Vagina (tissue), 2 donors: ENCODE measurements at places on chromosomes 4 and X.
A peak's percentile ranks its signal among the peaks of the same experiment; 100 is the strongest.

DNA sequence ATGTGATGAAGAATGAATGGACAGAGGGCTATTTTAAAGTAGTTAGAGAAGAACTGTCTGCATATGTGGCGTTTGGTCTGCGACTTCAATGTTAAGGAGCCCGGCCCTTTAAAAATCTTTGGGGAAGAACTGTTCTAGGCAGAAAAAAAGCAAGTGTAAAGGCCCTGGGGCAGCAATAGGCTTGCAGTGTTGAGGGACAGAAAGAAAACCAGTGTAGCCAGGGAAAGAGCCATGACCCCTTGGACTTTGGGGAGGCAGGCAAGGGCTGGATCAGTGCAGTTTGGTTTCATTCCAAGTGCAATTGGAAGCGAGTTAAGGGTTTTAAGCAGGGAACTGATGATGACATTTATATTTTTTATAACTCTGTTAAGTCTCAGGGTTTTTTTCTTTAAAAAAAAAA lies 7.9 kb downstream of the GLA start:
- DNase-seq: no peak

GRCh38 chr4:106583567-106583966 lies 215.0 kb upstream of the GIMD1 start:
- no peak for DNase-seq

DNA sequence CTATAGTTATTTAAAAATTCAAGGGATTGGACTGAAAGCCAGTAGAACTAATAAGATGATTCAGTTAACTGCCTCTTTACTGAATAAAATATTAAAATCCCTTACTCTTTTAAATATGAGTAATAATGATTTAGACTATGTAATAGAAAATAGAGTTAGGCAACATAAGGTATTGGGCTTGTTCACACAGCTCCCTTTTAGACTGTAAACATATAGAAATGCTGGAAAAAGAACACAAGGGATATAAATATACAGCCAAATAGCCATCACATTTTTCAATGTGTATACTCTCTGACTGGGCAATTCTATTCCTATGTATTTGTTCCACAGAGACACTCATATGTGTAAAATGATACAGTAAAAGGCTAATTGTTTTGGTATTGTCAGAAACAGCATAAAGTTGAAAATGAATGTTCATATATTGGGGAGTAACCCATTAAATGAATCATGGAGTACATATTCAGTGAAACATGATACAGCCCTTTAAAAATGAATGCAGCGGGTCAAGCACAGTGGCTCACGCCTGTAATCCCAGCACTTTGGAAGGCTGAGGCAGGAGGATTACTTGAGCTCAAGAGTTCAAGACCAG lies 129.8 kb downstream of the TBC1D19 start:
- DNase-seq: no peak

DNA sequence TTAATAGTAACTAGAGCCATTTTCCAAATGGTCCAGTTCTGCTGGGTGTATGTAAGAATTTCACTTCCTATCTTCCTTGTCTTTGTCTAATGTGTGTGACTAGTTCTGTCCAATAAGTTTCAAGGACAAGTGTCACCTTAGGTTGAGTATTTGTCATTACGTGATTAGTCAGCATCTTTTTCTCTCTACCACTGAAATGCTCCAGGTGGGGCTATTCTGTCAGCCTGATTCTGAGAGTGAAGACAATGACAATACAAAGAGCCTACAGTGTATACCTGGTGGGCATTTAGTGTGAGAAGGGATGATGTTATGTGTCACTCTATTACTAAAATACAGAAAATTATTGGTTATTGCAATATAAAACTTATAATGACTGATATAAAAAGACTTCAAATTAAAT lies 876.3 kb downstream of the C4orf33 start:
- no peak for DNase-seq

- DNase-seq: no peak
Measured at GRCh38 chr4:23887989-23888388, 1.9 kb downstream of the PPARGC1A start.

DNA sequence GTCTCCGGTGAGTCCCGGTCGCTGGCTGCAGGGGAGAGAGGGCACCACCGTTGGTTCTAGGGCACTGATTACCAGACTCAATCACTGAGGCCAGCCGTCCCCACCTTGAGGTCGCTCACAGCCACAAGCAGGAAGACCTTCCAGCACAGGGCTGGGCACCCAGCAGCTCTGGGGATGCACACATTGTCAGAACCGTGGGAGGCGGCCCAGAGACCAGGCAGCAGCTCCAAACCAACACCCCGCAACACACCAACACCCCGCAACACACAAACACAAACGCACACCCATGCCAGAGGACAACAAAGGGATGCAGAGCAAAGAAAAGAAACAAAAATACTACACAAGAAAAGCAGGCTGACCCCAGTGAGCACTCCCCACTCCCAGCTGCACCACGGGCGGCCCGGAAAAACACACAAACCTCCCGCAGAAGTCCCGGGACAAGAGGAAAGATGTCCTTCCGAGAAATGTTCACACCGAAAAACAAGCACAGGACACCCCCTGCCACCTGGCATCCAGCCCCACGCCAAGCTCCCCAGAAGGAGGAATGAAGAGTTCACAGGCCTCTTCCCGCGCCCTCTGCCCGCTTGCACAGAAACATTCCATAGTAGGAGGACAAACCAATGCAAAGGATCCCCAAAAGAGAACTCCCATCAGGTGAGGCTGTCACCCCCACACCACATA lies 3.2 kb downstream of the HMX1 start:
- no peak for DNase-seq

DNA sequence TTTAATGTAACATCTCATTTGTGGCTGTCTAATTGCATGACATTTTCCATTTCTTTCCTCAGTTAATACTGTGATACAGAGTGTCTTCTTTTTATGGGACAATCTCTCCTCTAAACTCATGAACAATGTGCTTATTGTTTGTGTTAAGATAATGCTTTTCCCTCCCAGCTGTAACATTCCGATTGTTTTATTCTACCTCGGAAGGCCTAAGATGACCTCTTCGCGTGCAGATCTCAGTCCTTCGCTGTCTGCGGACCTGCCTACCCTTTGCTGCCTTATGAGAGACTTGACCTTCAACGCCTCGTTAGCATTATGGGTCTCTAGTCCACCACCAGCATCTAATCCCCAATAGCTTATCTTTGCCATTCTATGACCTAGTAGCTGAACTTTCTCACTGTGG lies 29.8 kb upstream of the ZFP42 start:
- no peak for DNase-seq

DNA sequence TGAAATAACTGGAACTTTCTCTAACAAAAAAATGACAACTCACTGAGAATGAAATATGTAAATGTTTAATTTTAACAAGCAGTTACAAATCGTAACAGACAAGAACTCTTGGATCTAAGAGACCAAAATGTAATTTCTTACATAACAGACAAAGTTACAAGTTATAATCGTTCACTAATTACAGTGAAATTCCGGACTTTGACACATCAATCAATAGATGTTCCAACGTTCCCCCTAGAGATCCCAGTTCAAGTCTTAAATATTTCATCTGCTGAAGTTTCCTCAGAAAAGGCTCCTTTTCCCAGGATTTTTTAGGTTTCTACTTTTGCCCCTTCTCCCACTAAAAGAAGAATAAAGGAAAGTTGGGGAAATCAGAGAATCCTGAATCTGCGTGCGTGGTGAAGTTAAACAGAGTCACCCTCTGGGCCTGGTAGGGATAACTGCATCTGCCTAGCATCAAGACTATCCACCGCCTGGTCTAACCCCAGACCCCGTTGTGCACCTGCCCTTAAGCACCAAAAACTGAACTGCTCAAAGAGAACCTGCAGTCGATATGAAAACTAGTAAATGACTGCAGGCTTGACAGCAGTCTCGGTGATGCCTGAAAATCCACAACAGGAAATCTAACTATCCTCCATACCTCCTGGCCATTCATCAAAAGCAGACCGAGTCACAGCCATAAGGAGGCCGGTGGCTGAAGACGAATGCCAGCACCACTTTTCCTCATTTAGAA lies 2.3 kb downstream of the IRF2 start:
- no peak for DNase-seq

DNA sequence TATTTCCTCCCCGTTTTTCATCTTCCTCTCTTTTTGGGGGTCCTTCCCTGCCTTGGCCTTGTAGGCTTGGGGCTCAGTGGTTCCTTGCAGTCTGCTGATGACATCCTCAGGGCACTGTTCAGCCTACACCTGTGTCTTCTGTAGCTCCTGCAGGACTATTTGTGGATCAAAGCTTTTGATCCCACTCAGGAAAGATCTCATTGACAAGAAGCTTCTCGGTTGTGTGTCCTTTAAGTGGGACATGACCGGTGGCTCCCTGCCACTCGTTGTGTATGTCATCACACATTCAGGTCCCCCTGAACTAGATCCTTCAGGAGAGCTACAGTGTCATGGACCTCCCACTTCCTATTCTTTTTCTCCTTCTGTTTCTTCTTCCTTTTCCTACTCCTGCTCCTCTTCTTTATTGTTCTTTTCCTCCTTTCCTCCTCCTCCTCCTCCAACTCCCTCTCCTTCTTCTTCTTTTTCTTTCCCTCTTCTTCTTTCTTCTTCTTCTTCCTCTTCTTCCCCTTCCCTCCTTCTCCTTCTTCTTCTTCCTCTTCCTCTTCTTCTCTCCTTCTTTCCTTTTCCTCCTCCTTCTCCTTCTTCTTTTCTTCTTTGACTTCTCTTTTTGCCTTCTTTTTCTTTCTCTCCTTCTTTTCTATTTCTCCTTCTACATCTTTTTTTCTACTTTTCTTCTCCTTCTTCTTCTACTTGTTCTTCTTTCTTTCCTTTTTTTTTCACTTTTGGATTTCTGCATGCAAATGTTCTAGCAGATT lies 67.8 kb downstream of the NBDY start:
- DNase-seq: peak; percentile 52

GRCh38 chrX:154098551-154098950 lies 1.0 kb upstream of the MECP2 start:
- DNase-seq: no peak

GRCh38 chr4:99104153-99104552 lies 15.6 kb upstream of the ADH5 start:
- DNase-seq: no peak

DNA sequence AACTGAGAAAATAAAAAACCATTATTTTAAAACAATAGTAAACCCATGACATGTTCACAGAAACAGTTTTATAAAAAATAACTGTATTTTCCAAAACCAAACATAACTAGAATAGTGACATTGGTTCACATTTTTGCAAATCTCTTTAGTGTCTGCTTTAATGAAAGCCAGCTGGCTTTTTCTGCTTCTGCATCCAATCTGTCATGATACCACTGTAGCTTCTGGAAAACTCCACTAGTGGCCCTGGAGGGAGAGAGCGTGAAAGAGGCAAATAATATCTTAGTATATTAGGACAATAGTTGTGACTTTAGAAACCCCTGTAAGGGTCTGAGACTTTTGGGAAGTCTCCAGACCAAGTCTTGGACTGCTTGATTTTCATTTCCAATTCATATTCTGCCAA lies 31.1 kb downstream of the FGFBP1 start:
- no peak for DNase-seq
